B cell (primary cell): ENCODE measurements at places on chromosomes 7 and 10. TPM values are rescaled to one million over a fixed set of nuclear protein-coding genes. Genes with fewer than 3 reads are reported as not detected.

GRCh38 chr7:105250239-105250638 is 138.5 kb downstream of the SRPK2 start:
- H3K27me3 ChIP-seq, result no peaks in the 10 kb centered on the region
- peaks cover 11% of the 10 kb centered on the region for H3K4me1 ChIP-seq
- no peak for DNase-seq
- H3K27ac ChIP-seq, result no peak overlapping the region

DNA sequence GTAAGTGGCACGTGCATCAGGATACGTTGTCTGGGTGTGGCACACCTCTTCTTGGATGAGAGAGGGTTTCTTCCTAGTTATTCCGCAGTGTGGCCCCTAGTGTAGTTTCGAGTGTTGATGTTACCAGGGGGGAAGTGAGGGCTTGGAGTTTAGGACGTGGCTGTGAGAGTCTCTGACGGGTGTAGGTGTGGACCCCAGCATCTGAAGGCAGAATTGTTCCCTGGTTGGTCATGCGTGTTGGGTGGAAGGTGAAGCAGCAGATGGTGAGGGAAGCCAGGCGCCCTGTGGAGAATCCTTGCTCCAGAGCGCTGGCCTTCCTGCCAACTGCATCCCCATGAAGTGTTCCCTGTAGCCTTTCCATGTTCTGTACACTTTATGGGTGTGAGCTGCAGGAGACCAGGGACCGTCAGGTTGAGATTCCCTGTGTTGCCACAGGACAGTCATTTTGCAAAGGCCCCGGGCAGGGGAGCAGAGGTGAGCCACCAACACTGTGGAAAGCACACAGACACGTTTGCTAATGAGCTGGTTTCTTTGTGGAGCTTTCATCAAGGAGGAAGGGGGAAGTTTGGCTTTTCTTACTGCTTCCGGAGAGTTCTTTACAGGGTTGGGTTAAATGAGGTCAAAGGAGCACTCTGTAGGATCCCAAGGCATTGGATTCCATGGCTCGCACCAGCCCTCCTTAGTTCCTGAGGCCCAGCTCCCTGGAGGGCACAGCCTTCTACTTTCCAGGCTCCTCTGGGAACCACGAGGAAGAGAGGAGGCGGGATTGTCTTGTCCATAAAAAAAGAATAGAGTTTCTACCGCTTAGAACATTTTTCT is 32.0 kb downstream of the TSPAN14 start:
- H3K4me1 ChIP-seq, result peaks cover 28% of the 10 kb centered on the region
- no peak overlapping the region for H3K4me3 ChIP-seq
- H3K27me3 ChIP-seq, result no peaks in the 10 kb centered on the region
- DNase-seq, result no peak

- no peaks in the 10 kb centered on the region for H3K27me3 ChIP-seq
- no peaks in the 10 kb centered on the region for H3K4me1 ChIP-seq
- no peak overlapping the region for H3K4me3 ChIP-seq
- H3K36me3 ChIP-seq, result no peaks in the 10 kb centered on the region
- no peak overlapping the region for H3K27ac ChIP-seq
- no peak for DNase-seq
Measured at GRCh38 chr10:33798754-33799153, 464.3 kb upstream of the NRP1 start.

- peak overlapping the region; percentile 66 for H3K4me3 ChIP-seq
- no peaks in the 10 kb centered on the region for H3K27me3 ChIP-seq
- H3K4me1 ChIP-seq, result peaks cover 3% of the 10 kb centered on the region
- peak overlapping the region; percentile 77 for H3K27ac ChIP-seq
- H3K36me3 ChIP-seq, result no peaks in the 10 kb centered on the region
- DNase-seq, result peak; percentile 47
Measured at GRCh38 chr10:484441-484924, 205.0 kb downstream of the DIP2C start.

- H3K36me3 ChIP-seq, result no peaks in the 10 kb centered on the region
- H3K27me3 ChIP-seq, result no peaks in the 10 kb centered on the region
- no peak overlapping the region for H3K27ac ChIP-seq
- DNase-seq, result peak; percentile 8
- no peak overlapping the region for H3K4me3 ChIP-seq
- H3K4me1 ChIP-seq, result peaks cover 81% of the 10 kb centered on the region
Measured at GRCh38 chr7:50264908-50265307, 39.6 kb upstream of the IKZF1 start.

GRCh38 chr10:122126763-122127659 is 138.0 kb downstream of the TACC2 start:
- H3K4me3 ChIP-seq, result no peak overlapping the region
- no peaks in the 10 kb centered on the region for H3K27me3 ChIP-seq
- no peaks in the 10 kb centered on the region for H3K36me3 ChIP-seq
- DNase-seq, result no peak
- H3K27ac ChIP-seq, result no peak overlapping the region

GRCh38 chr10:52965938-52966401 is 193.4 kb upstream of the MBL2 start:
- H3K27me3 ChIP-seq, result no peaks in the 10 kb centered on the region
- peak; percentile 62 for DNase-seq
- no peaks in the 10 kb centered on the region for H3K36me3 ChIP-seq
- no peak overlapping the region for H3K27ac ChIP-seq
- peaks cover 10% of the 10 kb centered on the region for H3K4me1 ChIP-seq
- H3K4me3 ChIP-seq, result peak overlapping the region; percentile 3

- DNase-seq, result no peak
- H3K27me3 ChIP-seq, result no peaks in the 10 kb centered on the region
Measured at GRCh38 chr7:66453340-66453739, 175.3 kb upstream of the KCTD7 start.

DNA sequence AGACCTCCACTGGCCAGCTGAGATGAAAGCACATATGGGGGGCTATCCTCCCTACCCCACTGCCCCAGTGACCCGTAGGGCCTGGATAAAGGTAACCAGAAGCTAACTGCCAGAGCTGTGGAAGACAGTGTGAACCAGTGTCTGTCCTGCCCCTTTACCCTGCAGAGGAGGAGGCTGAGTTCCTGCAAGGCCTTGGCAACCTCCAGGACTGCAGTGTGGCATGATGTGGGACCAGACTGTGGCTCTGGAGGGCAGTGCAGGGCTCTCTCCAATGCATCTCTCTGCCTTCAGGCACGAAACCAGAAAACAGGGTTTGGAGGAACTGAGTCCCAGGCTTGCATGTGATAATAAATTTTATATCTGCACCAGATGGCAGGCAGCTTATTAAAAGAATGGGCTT is 93.1 kb downstream of the EPC1 start:
- H3K4me3 ChIP-seq, result no peak overlapping the region
- H3K27me3 ChIP-seq, result no peaks in the 10 kb centered on the region
- H3K27ac ChIP-seq, result no peak overlapping the region
- DNase-seq, result no peak

- no peaks in the 10 kb centered on the region for H3K36me3 ChIP-seq
- H3K27me3 ChIP-seq, result no peaks in the 10 kb centered on the region
- DNase-seq, result no peak
- H3K4me3 ChIP-seq, result no peak overlapping the region
Measured at GRCh38 chr7:17255926-17256325, 42.5 kb upstream of the AHR start.

GRCh38 chr7:107304063-107304462 is 135.3 kb downstream of the HBP1 start:
- H3K4me3 ChIP-seq, result no peak overlapping the region
- no peak for DNase-seq
- no peaks in the 10 kb centered on the region for H3K4me1 ChIP-seq
- H3K27me3 ChIP-seq, result no peaks in the 10 kb centered on the region
- H3K36me3 ChIP-seq, result no peaks in the 10 kb centered on the region

GRCh38 chr10:114970515-114970914 is 32.5 kb downstream of the TRUB1 start:
- peaks cover 4% of the 10 kb centered on the region for H3K36me3 ChIP-seq
- H3K27ac ChIP-seq, result no peak overlapping the region
- no peaks in the 10 kb centered on the region for H3K27me3 ChIP-seq
- no peak for DNase-seq
- no peaks in the 10 kb centered on the region for H3K4me1 ChIP-seq

GRCh38 chr7:44393238-44394111 is 68.1 kb upstream of the CAMK2B start:
- H3K36me3 ChIP-seq, result peaks cover 2% of the 10 kb centered on the region
- no peak for DNase-seq
- H3K27ac ChIP-seq, result no peak overlapping the region
- no peak overlapping the region for H3K4me3 ChIP-seq
- no peaks in the 10 kb centered on the region for H3K4me1 ChIP-seq
- no peaks in the 10 kb centered on the region for H3K27me3 ChIP-seq

GRCh38 chr10:78215645-78216044 is 182.0 kb downstream of the RPS24 start:
- no peak overlapping the region for H3K4me3 ChIP-seq
- no peaks in the 10 kb centered on the region for H3K36me3 ChIP-seq
- H3K27me3 ChIP-seq, result no peaks in the 10 kb centered on the region
- no peaks in the 10 kb centered on the region for H3K4me1 ChIP-seq
- H3K27ac ChIP-seq, result no peak overlapping the region

DNA sequence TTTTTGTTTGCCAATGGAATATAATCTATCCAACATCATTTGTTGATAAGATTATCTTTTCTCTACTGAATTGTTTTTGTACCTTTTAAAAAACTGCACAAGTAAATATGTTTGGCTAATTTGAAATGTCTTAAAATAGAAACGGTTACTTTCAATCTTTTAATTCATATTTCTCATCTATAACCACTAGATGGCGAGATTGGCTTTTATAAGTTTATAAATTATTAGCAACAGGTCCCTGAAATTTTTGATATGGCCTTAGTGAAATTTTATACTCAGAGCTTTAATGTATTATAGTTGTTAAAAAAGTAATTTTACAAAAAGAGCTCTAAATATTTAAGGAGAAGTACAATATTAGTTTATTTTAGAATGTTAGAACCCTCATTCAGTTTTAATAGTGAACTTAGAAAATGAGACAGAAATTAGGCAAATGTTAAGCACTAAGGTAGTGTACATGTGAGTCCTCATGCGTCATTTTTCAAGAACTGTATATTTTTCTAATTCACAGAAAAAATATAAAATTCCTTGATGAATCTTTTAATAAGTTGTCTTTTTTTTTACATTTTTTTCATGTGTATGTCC is 592.5 kb downstream of the ARL4A start:
- H3K27ac ChIP-seq, result no peak overlapping the region
- no peaks in the 10 kb centered on the region for H3K36me3 ChIP-seq
- H3K4me1 ChIP-seq, result no peaks in the 10 kb centered on the region
- peak; percentile 23 for DNase-seq
- H3K27me3 ChIP-seq, result no peaks in the 10 kb centered on the region
- H3K4me3 ChIP-seq, result no peak overlapping the region

DNA sequence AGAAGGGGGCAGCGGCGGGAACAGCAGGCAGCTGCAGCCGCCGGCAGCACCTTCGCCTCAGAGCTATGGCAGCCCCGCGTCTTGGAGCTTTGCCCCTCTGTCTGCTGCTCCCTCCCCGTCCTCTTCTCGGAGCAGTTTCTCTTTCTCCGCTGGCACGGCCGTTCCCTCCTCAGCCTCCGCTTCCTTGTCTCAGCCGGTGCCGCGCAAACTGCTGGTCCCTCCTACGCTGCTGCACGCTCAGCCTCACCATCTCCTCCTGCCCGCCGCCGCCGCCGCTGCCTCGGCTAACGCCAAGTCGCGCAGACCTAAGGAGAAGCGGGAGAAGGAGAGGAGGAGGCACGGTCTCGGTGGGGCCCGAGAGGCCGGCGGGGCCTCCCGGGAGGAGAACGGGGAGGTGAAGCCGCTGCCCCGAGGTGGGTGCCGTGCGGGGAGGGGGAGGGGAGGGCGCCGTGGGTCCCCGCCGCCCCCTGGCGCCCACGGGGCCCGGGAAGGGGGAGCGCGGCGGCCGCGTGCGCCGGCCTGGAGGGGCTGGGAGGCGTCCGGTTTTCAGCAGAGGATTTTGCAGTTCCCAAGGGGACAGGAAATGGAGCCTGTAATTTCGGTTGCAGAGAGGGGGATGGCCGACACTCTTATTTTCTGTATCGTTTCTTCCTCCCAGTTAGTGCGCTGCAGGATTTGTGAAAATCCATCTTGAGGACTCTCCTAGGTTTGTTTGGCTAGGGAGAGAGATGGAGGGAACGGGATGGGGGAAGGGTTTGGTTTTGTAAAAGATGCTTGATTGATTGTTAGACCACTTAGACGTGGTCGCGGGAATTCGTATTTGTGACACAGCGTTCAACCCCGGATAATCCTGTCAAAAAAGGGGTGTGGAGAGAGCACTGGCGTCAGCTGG is 630 bp downstream of the RSBN1L start:
- no peaks in the 10 kb centered on the region for H3K27me3 ChIP-seq
- DNase-seq, result no peak
- H3K27ac ChIP-seq, result peak overlapping the region; percentile 81
- peaks cover 20% of the 10 kb centered on the region for H3K4me1 ChIP-seq
- no peaks in the 10 kb centered on the region for H3K36me3 ChIP-seq

DNA sequence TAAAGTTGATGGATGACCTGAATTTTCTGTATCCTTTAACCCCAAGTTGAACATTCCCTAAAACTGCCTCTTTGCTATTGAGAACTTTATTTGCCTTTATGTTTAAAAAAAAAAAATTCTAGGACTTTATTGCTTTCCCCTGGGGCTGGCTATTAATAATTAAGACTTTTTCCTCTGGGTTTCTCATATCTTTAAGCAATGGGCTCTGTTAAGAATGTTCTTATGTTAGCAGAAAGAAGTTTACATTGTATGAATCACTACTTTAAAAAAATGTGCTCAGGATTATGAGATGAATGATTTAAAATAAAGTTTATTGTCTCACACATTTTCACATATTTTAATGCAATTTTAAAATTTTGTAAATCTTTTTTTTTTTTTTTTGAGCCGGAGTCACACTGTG is 19.5 kb downstream of the TAX1BP1 start:
- no peaks in the 10 kb centered on the region for H3K4me1 ChIP-seq
- H3K27ac ChIP-seq, result no peak overlapping the region
- H3K27me3 ChIP-seq, result no peaks in the 10 kb centered on the region

DNA sequence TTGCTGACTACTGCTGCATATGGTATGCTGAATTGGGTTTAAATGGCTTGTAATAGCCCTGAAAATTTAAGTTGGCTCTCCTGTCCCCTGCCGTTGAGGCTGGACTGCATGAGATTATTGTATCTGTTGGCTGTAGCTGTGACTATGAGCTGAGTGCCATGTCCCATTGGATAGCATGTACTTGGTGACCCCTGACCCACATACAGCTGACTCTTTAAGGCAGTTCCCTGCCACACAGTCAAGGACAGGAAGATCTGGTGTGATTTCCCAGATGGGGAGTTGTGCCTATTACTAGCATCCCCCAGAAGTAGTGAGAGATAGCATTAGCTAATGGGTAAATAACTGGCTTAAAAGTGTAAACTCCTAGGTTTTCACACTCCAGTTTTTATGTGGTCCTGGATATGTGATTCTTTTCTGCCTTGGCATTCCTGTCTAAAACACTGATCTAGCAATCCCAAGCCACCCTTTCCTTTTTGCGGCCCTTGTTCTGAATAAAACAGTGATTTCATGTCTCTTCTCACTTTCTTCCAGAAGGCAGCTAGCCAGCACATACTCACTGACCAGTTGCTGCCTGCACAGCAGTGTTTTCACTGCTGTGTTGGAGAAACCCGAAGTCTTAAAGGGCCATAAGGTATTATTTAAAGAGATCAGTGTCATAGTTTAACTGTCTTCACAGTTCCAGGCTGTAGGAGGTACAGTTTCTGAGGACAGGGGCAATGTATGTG is 35.9 kb downstream of the LRRC4 start:
- H3K4me3 ChIP-seq, result no peak overlapping the region
- H3K4me1 ChIP-seq, result no peaks in the 10 kb centered on the region
- H3K27ac ChIP-seq, result no peak overlapping the region
- no peak for DNase-seq
- no peaks in the 10 kb centered on the region for H3K27me3 ChIP-seq

- no peaks in the 10 kb centered on the region for H3K36me3 ChIP-seq
- no peak for DNase-seq
- H3K27me3 ChIP-seq, result no peaks in the 10 kb centered on the region
- no peaks in the 10 kb centered on the region for H3K4me1 ChIP-seq
- H3K27ac ChIP-seq, result no peak overlapping the region
Measured at GRCh38 chr10:131710142-131710861, 190.5 kb upstream of the PPP2R2D start.

The GRB10 gene
- not detected in 2 replicates for total RNA-seq

The HOXA2 gene
- total RNA-seq, result not detected in 2 replicates

The SPDYE8 gene
- total RNA-seq, result not detected in 2 replicates

The HK1 gene
- 38.2 and 40.8 TPM in 2 replicates for total RNA-seq

The GLRX3 gene
- 45.4 and 47.6 TPM in 2 replicates for total RNA-seq

The OIT3 gene
- not detected in 2 replicates for total RNA-seq

The CCL26 gene
- not detected in 2 replicates for total RNA-seq
